ENCODE measurements at places on chromosomes 1 and 21.

DNA sequence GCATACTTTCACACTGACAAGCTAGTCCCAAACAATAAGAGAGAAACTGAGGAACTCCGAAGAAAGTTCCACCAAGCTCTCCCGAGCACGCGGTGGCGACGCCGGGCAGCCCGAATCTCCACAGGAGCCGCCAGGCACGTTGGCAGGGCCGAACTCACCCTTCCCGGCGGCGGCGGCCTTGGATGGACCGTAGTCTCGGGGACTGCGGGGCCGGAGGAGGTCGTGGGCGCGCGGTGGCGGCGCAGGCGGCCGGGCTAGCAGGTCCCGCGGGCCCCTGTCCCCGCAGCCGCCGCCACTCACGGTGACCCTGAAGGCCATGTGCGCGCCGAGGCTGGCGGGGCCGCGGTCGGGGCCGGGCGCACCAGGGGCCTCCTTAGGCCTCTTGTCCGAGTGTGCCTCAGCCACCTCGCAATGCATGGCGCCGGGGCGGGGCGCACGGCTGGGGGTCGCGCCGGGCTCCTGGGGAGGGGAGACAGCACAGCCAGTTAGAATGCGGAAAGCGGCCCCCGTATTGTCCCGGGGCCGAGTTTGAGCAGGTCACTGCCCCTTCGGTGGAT is 1.2 kb downstream of the GLIS1 start:
- no peak for DNase-seq

- no peak for DNase-seq
These were observed 60.1 kb downstream of the SDCCAG8 start for GRCh38 chr1:243315893-243316292.

- no peak for DNase-seq
These were observed at the start of gene RAVER2 for GRCh38 chr1:64744492-64745180. TSS of gene RAVER2 (plus strand) at chr1:64745075. CDS start at chr1:64745173, 98 bp downstream.

- DNase-seq = no peak
These were observed 71.8 kb downstream of the CLSTN1 start for GRCh38 chr1:9751971-9752370.

- no peak for DNase-seq
These were observed 54.6 kb upstream of the ACTRT2 start for GRCh38 chr1:2966449-2967328.

DNA sequence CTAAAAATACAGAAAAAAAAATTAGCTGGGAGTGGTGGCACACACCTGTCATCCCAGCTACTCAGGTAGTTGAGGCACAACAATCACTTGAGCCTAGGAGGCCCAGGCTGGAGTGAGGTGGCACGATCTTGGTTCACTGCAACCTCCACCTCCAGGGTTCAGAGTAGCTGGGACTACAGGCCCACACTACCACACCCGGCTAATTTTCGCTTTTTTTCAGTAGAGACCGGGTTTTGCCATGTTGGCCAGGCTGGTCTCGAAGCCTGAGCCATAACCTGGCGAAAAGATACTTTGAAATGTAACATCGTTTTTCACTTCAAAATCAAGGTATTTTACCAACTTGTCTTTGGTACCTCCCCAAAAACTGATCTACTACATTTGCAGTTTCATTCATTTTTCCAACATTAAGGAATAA is 6.1 kb downstream of the GAS5 start:
- DNase-seq = peak; percentile 49

Data from CMK (cell line).